Tibial nerve (tissue), 4 donors: ENCODE measurements at places on chromosomes 4 and X. TPM values are rescaled to one million over a fixed set of nuclear protein-coding genes. Genes with fewer than 3 reads are reported as not detected.

HHIP gene
- total RNA-seq = 5.3 TPM

DNA sequence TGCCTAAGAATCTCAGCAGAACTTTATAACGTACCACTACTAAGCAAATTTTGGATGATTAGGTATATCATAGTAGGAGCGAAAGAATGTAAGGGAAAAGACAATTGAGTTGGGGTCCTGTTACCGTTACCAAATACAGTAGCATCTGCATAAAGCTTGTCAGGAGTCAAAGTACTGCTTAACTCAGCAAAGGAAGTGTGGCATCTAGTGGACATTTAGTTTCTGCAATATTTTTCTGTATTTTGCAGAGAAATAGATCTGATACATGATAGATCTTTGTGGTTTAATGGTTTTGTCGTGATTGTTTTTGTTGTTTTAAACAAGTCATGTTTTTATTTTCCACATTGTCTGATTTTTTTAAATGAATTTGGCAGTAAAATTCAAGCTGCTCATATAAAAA is 81.0 kb upstream of the SMARCAD1 start:
- H3K4me3 ChIP-seq = no peak overlapping the region
- no peaks in the 10 kb centered on the region for H3K27me3 ChIP-seq
- DNase-seq = no peak
- H3K4me1 ChIP-seq = no peaks in the 10 kb centered on the region

FAM47A gene
- total RNA-seq = not detected

DNA sequence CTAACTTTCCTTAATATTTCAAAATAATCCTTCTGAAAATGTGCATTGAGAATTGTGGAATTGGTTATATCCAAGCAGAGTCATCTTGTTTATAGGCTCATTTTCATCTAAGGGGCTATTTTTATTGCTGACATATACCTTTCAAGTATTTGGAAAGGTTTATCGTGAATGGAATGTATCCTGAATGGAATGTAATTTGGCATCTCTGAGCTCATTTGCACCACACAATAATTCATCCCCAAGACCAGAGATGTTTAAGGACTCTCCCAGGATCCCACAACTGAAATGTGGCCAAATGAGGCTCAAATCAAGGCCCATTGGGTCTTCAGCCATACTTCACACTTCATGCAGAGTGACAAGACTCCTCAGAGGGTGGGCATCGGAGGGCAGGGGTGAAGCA is 7.5 kb upstream of the SETD7 start:
- H3K27me3 ChIP-seq = no peaks in the 10 kb centered on the region
- H3K4me3 ChIP-seq = no peak overlapping the region
- no peak overlapping the region for H3K27ac ChIP-seq
- DNase-seq = no peak
- peaks cover 8% of the 10 kb centered on the region for H3K4me1 ChIP-seq
- H3K36me3 ChIP-seq = no peaks in the 10 kb centered on the region

- H3K27me3 ChIP-seq = no peaks in the 10 kb centered on the region
- no peak for DNase-seq
- H3K27ac ChIP-seq = no peak overlapping the region
- H3K4me1 ChIP-seq = no peaks in the 10 kb centered on the region
- H3K36me3 ChIP-seq = no peaks in the 10 kb centered on the region
Measured at GRCh38 chr4:2077537-2078460, 18.7 kb downstream of the NAT8L start.

DNA sequence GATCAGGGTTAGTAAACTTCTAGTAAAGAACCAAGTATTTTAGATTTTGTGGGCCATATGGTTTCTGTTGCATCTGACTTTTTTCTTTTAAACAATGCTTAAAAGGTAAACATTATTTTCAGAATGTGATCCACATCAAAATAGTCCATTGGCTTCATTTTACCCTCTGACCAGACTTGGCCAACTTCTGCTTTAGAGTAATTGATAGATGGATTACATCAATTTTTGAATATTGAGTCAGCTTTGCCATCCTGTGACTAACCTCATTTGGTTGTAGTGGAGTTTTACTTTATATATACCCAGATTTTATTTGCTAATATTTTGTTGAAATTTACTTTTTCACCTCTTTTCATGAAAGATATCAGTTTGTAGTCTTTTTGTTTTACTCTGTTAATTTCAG is 559.8 kb downstream of the TLL1 start:
- H3K27me3 ChIP-seq = no peaks in the 10 kb centered on the region
- no peak overlapping the region for H3K4me3 ChIP-seq
- no peaks in the 10 kb centered on the region for H3K36me3 ChIP-seq
- H3K27ac ChIP-seq = no peak overlapping the region

GRCh38 chr4:41209187-41209586 is 5.2 kb downstream of the APBB2 start:
- no peaks in the 10 kb centered on the region for H3K36me3 ChIP-seq
- no peaks in the 10 kb centered on the region for H3K27me3 ChIP-seq
- no peak for DNase-seq
- peaks cover 27% of the 10 kb centered on the region for H3K4me1 ChIP-seq
- H3K27ac ChIP-seq = no peak overlapping the region

SFRP2 gene
- total RNA-seq = 9.9 TPM

DNA sequence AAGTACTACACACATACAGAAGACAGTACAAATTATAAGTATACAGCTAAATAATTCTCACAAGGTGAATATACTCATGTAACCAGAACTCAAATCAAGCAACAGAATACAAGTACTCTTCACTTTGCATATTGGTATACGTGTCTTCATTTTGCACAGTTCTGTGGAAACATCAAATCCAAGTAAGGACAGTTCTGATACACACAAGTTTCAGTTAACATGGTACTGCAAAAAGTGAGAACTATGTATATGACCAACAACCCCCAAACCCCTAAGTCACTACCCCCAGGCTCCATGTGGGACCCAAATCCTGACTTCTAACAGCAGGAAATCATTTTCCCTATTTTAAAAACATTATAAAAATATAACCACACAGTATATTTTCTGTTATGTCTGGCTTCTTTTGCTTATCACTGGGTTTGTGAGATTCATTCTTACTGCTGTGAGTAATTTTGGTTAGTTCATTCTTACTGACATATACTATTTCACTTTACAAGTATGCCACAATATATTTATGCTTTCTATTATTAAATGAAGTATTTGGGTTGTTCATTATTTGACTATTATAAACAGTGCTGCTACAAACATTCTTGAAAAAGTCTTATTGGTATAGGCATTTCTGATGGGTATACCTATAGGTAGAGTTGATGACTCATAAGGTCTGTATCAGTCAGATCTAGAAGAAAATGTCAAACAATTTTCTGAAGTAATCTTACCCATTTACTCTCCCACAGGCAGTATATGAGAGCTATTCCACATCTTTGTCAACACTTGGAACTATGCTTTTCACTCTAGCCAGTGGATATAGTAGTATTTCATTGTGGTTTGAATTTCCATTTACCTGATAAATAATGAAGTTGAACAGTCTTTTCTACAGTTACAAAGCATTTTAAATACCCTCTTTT is 47.0 kb downstream of the SCLT1 start:
- no peak overlapping the region for H3K4me3 ChIP-seq
- no peak overlapping the region for H3K27ac ChIP-seq
- no peak for DNase-seq
- no peaks in the 10 kb centered on the region for H3K36me3 ChIP-seq
- no peaks in the 10 kb centered on the region for H3K27me3 ChIP-seq
- H3K4me1 ChIP-seq = no peaks in the 10 kb centered on the region
